Suprapubic skin (tissue), 4 donors: ENCODE measurements at places on chromosomes 5 and 9. TPM values are rescaled to one million over a fixed set of nuclear protein-coding genes. Genes with fewer than 3 reads are reported as not detected.

Gene SPINK7
- total RNA-seq = not detected

Gene GPR150
- 0.60 TPM for total RNA-seq

Gene IL5
- total RNA-seq = not detected

Gene GDNF
- 1.4 TPM for total RNA-seq

Gene GRIN1
- 0.16 TPM for total RNA-seq

Gene SIT1
- total RNA-seq = not detected

Gene TEX48
- not detected for total RNA-seq

Gene SPATA31E1
- total RNA-seq = not detected

Gene CA9
- 2.8 TPM for total RNA-seq

Gene SMARCA2
- 145 TPM for total RNA-seq

Gene MEIKIN
- not detected for total RNA-seq

Gene GFRA3
- not detected for total RNA-seq

Gene PHF2
- 29.3 TPM for total RNA-seq

Gene C1QTNF3
- total RNA-seq = 6.9 TPM

Gene GABRA1
- total RNA-seq = not detected

Gene ABITRAM
- 9.9 TPM for total RNA-seq

Gene ANKRD18A
- total RNA-seq = 4.6 TPM

Gene CTNND2
- 3.8 TPM for total RNA-seq

Gene DYNC2I2
- 44.5 TPM for total RNA-seq

Gene ANKDD1B
- 1.5 TPM for total RNA-seq

Gene NEURL1B
- 18.5 TPM for total RNA-seq

Gene LEAP2
- 9.1 TPM for total RNA-seq

Gene NR3C1
- 68.8 TPM for total RNA-seq

Gene CAMK4
- total RNA-seq = 0.21 TPM

Gene CAMK2A
- not detected for total RNA-seq

Gene ATP10B
- 25.4 TPM for total RNA-seq

Gene FOXD4L6
- total RNA-seq = 0.72 TPM

Gene GABRA6
- not detected for total RNA-seq

Gene SCGB3A2
- not detected for total RNA-seq

Gene CCDC152
- total RNA-seq = 1.1 TPM

Gene MED27
- total RNA-seq = 13.8 TPM

Gene PCDHB4
- total RNA-seq = 2.0 TPM

Gene GNA14
- 0.42 TPM for total RNA-seq

Gene SLC2A6
- 0.56 TPM for total RNA-seq

Gene FBP1
- total RNA-seq = 10.4 TPM

Gene MSANTD3
- total RNA-seq = 10.0 TPM

Gene RFESD
- total RNA-seq = 7.6 TPM

Gene SLC4A9
- total RNA-seq = not detected

Gene GADD45G
- 6.2 TPM for total RNA-seq

Gene LCN15
- total RNA-seq = not detected

Gene PWWP2A
- 37.2 TPM for total RNA-seq

Gene CNTLN
- 3.0 TPM for total RNA-seq

Gene PCDHGA12
- total RNA-seq = 6.8 TPM

Gene RANBP17
- 1.4 TPM for total RNA-seq

Gene PCDHB5
- total RNA-seq = 0.72 TPM

Gene ARSI
- total RNA-seq = 2.7 TPM

Gene PLAC8L1
- total RNA-seq = not detected

Gene BSPRY
- total RNA-seq = 24.7 TPM
